ENCODE measurements at places on chromosomes 16 and 17.
A peak's percentile ranks its signal among the peaks of the same experiment; 100 is the strongest.

GRCh38 chr17:65121916-65122806, 15.0 kb upstream of the RGS9 start:
- peak; percentile 41 for DNase-seq

DNA sequence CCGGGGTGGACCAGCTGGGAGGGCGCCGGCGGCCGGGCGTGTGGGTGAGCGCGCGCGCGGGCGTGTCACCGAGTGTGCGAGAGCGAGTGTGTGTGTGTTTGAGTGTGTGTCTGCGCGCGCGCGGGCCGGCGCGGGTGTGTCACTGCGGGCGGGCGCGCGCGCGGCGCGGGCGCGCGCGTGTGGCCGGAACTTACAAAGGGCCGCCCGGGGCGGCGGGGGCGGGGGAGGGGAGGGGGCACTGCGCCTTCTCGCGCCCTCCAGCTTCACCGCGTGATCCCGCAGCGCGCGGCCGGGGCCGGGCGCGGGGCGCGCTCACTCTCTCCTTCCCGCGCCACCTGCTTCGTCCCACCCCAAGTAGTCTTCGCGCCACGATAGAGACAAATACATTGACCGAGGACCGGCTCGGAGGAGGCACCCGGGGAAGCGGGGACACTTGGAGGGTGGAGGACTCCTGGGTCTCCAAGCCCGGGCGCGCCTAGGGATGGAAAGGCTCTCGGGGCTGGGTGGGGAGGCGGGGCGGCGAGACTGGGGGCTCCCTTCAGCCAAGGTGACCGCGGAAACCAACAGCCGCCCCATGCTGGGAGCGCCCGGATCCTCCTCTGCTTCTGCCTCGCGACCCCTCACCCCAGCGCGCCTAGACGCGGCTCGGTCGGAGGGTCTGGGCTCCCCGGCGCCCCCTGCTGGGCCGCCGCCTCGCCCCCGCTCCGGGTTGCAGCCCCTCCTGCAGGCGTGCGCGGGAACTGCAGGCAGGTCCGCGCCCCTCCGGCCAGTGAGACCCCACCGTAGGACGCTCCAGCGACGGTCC, at the start of gene SRCIN1:
Gene SRCIN1, minus strand, starts transcription at position 112 of the 805 bp plus-strand sequence. CDS start 247 bp downstream, outside the sequence.
- peak; percentile 57 for DNase-seq

DNA sequence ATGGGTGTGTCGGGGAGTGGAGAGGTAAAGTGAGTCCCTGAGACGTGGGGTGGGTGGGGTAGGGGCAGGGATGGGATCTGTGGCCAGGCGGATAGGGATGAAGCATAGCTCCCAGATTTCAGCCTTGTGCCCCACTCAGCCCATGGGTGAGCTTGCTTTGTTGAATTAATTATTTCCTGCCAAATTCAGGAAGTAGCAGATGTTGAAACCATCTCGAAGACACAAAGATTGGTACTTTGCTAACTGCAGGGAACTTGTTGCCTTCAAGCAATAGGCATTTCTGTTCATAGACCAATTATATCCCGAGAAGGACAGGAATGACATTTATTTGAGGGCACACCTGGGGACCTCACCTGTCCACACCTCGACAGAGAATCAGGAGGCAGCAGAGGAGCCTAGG, 11.0 kb upstream of the C16orf74 start:
- DNase-seq, result no peak

- DNase-seq, result no peak
These were observed 8.8 kb upstream of the ROGDI start for GRCh38 chr16:4811242-4811641.

GRCh38 chr16:19486051-19486450, 35.8 kb downstream of the GDE1 start:
- no peak for DNase-seq

GRCh38 chr16:4733211-4733742, 794 bp downstream of the ANKS3 start:
- no peak for DNase-seq

DNA sequence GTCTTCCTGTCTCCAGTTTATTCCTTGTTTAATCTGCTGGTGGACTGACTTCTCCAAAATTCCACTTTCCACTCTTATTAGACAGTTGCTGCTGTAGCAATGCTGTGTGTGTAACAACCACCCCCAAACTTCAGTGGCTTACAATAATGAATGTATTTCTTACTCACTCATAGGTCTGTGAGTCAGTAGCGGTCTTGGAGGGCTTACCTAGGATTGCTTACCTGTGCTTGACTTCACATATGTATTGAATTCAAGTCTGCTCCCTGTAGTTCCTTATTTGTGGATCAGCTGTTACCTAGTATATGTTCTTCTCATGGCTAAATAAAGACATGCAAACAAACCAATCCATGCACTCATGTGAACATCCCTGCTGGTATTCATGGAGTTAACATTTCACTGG, 224.6 kb downstream of the MAP2K6 start:
- DNase-seq, result no peak

- DNase-seq, result no peak
These were observed 251.6 kb upstream of the TNRC6C start for GRCh38 chr17:77706938-77707337.

DNA sequence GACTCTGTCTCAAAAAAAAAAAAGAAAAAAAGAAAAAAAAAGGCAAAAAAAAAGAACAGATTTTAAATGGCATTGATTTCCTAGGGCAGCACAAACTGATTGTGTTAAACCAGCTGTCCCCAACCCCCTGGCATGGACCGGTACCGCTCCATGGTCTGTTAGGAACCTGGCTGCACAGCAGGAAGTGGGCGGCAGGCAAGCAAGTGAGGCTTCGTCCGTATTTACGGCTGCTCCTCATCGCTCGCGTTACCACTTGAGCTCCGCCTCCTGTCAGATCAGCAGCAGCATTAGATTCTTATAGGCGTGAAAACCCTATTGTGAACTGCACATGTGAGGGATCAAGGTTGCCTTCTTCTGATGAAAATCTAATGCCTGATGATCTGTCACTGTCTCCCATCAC, 26.6 kb downstream of the MGAT5B start:
- no peak for DNase-seq

GRCh38 chr16:69939821-69940585, 11.1 kb upstream of the CLEC18A start:
- DNase-seq, result no peak

- DNase-seq, result no peak
These were observed 20.2 kb downstream of the VASN start for GRCh38 chr16:4391631-4392381.

- peak; percentile 24 for DNase-seq
These were observed 102.1 kb downstream of the SNX29 start for GRCh38 chr16:12078405-12079280.

GRCh38 chr16:81994485-81994884, 16.8 kb downstream of the SDR42E1 start:
- DNase-seq, result peak; percentile 15

GRCh38 chr17:2837147-2837561, 40.9 kb downstream of the RAP1GAP2 start:
- peak; percentile 35 for DNase-seq

DNA sequence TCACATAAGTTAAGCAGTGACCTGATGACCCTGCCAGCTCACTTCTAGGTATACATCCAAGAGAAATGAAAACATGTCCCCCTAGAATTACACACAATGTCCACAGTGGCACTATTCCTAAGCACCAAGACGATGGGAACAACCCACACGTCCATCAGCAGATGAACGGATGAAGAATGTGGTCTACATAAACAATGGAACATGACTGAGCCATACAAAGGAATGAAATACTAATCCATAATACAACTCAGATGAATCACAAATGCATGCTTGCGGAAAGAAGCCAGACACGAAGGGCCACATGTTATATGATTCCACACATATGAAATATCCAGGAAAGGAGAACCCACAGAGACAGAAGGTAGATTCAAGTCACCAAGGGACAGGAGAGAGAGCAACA, 17.4 kb downstream of the USP22 start:
- no peak for DNase-seq

- DNase-seq, result no peak
These were observed 5.3 kb upstream of the NF1 start for GRCh38 chr17:31089471-31089870.

DNA sequence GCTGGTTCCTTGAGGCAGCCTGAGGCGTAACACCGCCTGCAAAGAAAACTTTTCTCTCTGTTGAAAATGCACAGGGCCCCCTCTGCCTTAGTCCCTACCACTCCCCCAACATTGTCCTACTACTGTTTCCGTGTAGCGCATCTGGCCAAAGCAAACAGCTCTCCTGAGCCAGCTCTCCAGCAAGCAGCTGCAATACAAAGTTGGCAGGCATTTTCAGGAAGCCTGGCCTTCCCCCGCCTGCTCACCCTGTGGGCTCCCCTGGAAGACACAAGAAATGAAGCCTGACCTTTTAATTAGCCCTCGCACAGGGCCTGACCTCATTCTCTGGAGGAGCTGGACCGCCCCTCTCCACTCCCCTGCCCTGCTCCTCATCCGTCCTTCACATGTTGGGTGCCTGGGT, 66.7 kb downstream of the SOX9 start:
- DNase-seq, result no peak

DNA sequence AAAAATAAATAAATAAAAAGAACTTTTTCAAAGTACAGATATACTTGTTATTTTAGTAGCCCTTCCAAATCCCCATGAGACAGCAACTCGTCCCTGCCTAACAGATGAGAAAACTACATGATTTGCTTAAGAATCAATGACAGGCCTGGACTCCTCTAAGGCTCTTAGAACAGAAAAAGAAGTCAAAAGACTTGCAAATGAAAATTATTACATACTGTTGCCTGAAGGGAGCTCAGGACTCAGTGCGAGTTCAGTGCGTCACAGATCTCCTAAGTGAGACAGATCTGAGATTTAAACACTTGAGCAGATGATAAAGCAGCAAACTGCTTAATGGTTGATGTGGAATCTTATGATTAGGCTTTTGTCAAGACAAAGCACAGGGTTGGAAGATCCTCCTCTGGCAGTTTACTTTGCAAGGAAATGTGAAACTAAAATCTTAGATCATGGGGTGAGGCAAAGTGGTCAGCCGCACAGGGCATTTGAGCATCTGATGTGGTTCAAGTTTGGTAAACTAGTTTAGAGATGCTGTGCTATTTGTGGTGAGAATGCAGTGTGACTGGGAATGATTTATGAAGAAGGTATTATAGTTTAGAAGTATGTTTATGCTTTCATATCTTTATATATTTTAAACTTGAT, 138.1 kb downstream of the TRIM37 start:
- DNase-seq, result no peak

- DNase-seq, result no peak
These were observed 63.4 kb downstream of the PITPNC1 start for GRCh38 chr17:67440277-67441051.
